Smooth muscle cell of the coronary artery (primary cell): ENCODE measurements at places on chromosomes 11 and 22. TPM values are rescaled to one million over a fixed set of nuclear protein-coding genes. Genes with fewer than 3 reads are reported as not detected.

Gene MFRP
- under 0.01 TPM in 1 of 2 replicates, not detected in the other for total RNA-seq

Gene C22orf42
- total RNA-seq, result not detected in 2 replicates

Gene TENM4
- 12.6 and 22.5 TPM in 2 replicates for total RNA-seq

Gene BATF2
- 0.15 TPM in 1 of 2 replicates, not detected in the other for total RNA-seq

Gene SCUBE1
- total RNA-seq, result not detected in 2 replicates

Gene INPP5J
- total RNA-seq, result under 0.01 and 0.15 TPM in 2 replicates

Gene ALDH3B2
- not detected in 2 replicates for total RNA-seq

Gene PATL1
- 3.3 and 3.9 TPM in 2 replicates for total RNA-seq

Gene CCDC82
- 10.7 and 10.9 TPM in 2 replicates for total RNA-seq

Gene PARVG
- not detected in 2 replicates for total RNA-seq

Gene SRSF8
- 5.6 and 13.0 TPM in 2 replicates for total RNA-seq

Gene OR8D4
- not detected in 2 replicates for total RNA-seq

Gene KRTAP5-1
- total RNA-seq, result not detected in 2 replicates

Gene MRGPRX4
- total RNA-seq, result not detected in 2 replicates

Gene CYTH4
- 0.08 and 0.23 TPM in 2 replicates for total RNA-seq

Gene CYP2D6
- total RNA-seq, result 0.12 and 0.15 TPM in 2 replicates

Gene RFPL1
- total RNA-seq, result not detected in 2 replicates

Gene MLC1
- under 0.01 and 1.9 TPM in 2 replicates for total RNA-seq

Gene FXYD6
- total RNA-seq, result not detected in 2 replicates

Gene TUBA8
- 0.12 and 0.75 TPM in 2 replicates for total RNA-seq

Gene OOSP4A
- total RNA-seq, result not detected in 2 replicates

Gene OR52B4
- not detected in 2 replicates for total RNA-seq

Gene SLC29A2
- 0.08 TPM in 1 of 2 replicates, not detected in the other for total RNA-seq

Gene NXPE4
- not detected in 2 replicates for total RNA-seq

Gene BARX2
- total RNA-seq, result not detected in 2 replicates
